Fibroblast of skin of right biceps (primary cell): ENCODE measurements at places on chromosomes 2 and 18.

DNA sequence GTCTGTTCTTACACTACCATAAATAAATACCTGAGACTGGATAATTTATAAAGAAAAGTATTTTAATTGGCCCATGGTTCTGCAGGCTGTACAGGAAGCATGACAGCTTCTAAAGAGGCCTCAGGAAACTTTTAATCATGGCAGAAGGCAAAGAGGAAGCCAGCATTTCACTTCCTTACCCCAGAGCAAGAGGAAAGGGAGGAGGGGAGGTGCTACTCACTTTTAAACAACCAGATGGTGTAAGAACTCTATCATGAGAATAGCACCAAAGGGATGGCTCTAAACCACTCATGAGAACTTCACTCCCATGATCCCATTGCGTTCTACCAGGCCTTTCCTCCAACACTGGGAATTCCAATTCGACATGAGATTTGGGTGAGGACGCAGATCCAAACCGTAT lies 344.4 kb upstream of the SLC39A10 start:
- DNase-seq, result no peak

DNA sequence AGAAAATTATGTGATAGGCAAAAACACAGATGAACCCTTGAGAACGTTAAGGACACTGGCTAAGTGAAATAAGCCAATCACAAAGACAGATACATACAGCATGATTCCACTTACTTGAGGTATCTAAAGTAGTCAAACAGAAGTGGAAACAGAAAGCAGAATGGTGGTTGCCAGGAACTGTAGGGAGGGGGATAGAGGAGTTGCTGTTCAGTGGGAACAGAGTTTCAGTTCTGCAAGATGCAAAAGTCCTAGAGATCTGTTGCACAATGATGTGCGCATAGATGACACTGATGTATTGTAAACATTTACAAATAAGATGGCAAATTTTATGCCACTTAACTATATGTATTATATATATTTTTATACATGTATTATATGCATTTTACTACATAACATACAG lies 59.7 kb downstream of the POLE4 start:
- no peak for DNase-seq

GRCh38 chr2:155841442-155841841 lies 491.1 kb downstream of the NR4A2 start:
- no peak for DNase-seq

DNA sequence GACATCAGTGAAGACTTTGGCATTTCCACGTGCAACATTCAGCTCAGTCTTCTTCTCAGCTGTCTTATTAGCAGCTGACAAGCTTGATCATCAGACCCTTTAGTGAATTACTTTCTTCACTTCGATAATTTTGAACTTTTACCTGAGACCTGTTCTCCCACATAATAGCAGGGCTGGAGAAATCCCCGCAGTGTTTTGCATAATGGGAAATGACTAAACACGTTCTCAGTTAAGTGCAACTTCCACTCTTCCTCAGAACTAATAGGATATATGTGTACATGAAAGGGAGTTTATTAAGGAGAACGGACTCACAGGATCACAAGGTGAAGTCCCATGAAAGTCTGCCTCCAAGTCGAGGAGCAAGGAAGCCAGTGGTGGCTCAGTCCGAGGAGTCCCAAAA lies 28.8 kb upstream of the MBP start:
- no peak for DNase-seq

DNA sequence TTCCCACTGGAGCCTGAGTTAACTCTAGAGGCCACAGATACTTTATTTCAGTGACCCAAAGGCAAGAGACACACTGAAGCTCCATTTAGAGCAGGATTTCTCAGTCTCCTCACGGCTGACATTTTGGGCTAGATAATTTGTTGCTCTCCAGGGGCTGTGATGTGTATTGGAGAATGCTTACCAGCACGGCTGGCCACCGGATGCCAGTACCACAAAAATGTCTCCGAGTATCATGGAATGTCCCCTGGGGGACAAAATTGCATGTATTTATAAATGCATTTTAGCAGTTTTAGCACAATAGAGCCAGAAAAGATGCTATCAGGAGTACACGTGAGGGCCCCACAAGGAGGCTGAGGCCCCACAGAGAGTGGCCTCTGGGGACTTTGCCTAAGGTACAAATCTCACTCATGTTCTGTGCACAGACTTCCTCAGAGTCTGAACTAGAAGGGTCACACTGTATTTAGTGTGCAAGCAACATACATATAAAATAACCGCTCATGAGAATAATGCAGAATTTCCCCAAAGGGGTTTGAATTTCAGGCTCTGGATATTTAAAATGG lies 20.5 kb upstream of the DCC start:
- peak; percentile 84 for DNase-seq

- peak; percentile 55 for DNase-seq
Observed at GRCh38 chr18:11521853-11522252, 87.5 kb upstream of the SLC35G4 start.

DNA sequence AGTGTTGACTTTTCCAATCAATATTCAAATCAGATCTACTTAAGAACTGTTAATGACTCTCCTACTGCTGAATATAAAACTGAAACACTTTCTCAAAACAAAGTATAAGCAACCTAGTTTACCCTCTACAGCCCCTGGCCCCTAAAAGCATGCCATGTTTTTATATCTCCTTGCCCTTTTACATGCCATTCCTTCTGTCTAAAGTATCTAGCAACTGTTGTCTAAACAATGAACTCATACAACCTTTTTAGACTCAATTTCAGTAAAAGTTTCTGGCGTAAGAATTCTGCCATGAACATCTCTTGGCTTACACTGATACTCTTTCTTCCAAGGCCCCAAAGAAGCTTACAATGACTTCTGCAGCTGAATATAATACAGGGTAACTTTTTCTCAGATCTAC lies 47.8 kb upstream of the GPR75 start:
- no peak for DNase-seq

DNA sequence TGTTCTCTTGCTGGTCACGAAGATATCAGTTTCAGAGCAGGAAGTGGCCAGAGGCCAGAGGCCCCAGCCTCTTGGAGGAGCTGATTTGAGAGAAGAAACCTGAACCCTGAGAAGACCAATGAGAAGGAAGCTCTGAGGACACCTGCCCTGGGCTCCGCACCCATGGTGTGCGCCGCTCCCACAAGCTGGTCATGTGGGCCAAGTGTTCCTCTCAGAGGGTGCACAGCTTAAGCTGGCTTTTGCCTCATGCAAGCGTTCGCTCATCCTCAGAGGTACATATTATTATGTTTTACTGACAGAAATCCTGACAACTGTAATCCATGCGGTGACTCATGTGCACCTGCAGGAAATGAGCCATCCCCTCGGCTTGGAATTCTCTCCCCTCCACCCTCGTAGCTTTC lies 316.1 kb upstream of the MYT1L start:
- no peak for DNase-seq

DNA sequence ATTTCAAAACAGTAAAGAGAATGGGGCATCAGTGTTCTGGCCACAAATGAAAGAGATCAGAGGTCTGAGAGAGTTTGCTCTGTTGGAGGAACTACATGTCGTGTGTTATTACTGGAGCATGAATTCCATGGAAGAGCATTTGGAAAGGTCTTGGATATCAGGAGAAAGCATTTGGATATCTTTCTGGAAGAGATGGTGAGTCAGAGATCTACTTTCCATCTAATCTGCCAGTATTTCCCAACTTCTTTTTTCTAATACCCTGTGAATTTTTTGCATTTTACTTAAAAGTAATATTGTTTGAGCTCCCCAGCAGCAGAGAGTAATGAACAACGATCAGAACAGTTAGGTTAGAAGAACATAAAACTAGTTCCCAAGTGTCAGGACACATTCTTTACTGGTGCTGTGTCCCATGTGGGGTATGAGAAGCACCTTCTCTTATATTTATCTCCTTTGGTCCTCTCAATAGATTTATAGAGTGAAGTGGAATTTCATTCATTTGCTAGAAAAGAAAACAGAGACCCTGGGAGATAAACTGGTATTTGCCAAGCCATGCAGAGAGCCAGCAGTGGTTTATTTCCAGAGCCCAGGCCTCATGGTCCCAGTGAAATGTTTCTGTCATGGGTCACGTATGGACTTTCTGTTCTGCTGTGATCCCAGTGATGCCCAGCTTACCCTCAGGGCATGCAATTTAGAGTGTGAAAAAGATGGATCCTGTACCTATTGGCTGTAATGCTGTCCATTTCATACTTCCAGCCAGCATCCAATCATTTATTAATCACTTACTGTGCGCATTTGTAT lies 130.8 kb upstream of the NT5C1B start:
- peak; percentile 59 for DNase-seq

DNA sequence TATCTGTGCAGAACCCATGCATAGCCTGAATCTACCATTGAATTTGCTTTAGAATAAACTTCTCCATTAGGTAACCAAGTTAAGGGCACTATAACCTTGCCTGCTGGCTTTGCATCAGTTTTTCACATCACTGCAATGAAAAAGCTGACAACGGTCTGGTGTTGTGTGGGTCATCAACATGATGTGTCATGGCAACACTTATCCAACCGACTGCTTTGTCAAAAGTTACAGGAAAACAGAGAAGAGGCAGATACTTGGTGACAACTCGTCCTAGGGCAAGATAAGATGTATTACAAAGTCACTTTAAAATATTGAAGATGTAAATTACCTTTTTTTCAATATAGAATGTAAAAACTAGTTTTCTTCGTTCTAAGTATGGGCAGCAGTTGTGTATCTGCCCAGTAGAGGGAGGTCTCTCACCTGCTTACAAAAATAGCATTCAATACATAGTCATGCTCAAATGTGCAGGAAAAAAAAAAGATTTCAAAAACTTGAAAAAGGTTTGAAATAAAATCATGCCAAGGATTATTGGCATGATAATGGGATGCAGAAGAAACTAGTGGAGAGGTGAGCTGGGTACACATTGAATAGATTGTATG lies 96.3 kb downstream of the EVA1A start:
- DNase-seq, result peak; percentile 40

- no peak for DNase-seq
Observed at GRCh38 chr18:77039196-77040130, 93.1 kb downstream of the MBP start.

DNA sequence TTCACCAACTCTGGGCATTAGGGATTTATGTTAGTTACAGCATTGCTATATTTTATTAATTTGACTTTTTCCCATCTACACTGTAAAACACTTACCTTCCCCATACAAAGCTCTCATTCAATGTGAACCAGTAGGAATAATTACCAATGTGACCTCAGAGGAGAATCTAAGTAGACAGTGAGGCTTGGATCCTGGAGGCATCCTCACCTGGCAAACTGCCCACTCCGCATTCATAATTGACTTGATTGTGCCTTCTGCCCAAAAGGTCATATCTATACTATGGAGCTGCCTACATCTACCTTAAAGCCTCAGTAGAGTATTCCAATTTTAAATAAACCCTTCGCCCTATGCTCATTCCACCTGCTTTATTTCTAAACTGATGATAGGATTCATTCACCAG lies 45.4 kb upstream of the SCN1A start:
- DNase-seq, result no peak

DNA sequence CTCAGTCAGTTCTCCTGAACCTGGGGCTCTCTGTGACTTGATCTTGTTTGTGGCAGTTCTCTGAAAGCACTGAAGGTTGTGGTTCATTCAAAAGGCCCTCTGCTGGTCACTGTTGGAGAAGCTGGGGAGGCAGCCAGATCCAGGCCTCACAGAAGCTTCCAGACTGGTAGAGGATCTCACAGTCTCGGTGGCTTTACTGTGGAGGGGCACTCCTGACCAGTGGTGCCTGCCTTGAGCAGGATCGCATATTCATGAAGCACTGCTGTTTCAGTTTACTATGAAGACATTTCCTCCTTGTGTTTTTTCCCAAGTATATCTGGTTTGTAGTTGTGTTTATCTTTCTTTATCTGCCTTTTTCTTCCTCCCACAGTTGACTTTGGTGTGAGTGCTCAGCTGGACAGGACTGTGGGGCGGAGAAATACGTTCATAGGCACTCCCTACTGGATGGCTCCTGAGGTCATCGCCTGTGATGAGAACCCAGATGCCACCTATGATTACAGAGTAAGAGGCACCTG lies 133.9 kb downstream of the MAP4K4 start:
- DNase-seq, result peak; percentile 72

- DNase-seq, result no peak
Observed at GRCh38 chr2:234732404-234733092, 219.3 kb upstream of the SH3BP4 start.

DNA sequence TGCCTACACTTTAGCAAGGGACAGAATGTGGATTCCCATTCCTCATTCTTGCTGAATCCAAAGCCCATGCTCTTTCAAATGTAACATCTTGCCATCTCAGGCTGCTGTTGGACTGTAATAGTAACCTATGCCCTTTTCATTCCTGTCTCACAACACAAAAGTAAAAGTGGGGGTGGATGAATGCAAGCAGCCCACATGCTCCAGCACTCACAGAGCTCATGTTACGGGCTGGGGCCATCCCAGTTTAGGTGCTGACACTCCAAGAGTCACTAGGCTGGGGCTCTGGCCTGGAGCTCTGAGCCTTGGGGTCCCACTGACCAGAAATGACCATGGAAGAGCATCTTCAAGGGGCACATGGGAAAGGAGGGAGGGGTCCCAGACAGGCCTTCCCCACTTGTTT lies 47.6 kb downstream of the CCBE1 start:
- no peak for DNase-seq

DNA sequence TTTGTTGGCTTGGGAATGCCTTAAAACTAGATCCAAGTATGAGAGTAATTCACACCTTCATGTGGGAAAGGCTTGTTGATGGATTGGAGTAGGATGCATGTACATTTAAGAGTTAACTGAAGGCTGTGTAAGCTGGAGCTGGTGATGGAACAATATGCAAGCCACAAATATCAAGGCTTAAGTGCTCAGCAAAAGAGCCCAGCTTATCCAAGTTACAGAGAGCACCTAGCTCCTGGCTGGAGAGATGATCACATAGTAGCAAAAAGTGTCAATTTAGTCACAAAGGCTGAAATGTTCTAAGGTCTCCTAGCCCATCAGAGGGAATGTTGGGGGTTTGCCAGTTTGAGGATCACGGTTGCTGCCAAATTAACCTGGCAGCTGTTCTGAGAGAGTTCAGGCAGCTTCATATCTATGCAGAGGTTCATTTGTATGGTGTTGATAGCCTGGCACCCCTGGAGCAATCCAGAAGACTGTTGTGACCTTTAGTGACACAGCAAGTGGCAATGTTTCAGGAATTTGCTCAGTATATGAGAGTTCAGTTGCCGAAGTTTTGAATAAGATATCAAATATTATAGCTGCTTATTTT lies 228.2 kb downstream of the DOK6 start:
- no peak for DNase-seq

DNA sequence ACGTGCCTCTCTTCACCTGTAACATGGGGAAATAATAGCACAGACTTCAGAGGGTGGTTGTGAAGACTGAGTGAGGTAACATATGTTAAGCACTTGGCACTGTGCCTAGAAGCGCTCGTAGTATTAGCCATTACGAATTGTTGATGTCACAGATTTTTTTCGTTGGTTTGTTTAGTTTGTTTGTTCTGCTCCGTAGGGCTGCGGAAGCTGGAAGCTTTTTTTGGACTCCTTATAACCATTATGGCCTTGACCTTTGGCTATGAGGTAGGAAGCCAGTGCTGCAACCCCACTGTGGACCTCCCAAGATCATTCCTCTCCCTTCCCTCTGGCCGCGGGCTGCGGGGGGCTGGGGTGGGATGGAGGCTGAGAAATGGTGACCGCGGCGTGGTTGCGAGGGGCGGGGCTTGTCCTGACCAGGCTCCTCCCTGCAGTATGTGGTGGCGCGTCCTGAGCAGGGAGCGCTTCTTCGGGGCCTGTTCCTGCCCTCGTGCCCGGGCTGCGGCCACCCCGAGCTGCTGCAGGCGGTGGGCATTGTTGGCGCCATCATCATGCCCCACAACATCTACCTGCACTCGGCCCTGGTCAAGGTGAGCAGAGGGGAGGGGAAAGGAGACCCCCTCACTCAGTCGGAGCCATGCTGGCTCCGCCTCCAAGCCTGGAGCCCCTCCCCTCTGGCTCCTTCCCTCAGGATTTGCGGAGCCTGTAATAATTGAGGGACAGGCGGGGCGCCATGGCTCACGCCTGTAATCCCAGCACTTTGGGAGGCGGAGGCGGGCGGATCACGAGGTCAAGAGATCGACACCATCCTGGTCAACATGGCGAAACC lies 5.5 kb downstream of the SLC11A1 start:
- DNase-seq, result peak; percentile 63
